Spleen (tissue), 13 donors: ENCODE measurements at places on chromosomes 11 and 22. TPM values are rescaled to one million over a fixed set of nuclear protein-coding genes. Genes with fewer than 3 reads are reported as not detected.

DNA sequence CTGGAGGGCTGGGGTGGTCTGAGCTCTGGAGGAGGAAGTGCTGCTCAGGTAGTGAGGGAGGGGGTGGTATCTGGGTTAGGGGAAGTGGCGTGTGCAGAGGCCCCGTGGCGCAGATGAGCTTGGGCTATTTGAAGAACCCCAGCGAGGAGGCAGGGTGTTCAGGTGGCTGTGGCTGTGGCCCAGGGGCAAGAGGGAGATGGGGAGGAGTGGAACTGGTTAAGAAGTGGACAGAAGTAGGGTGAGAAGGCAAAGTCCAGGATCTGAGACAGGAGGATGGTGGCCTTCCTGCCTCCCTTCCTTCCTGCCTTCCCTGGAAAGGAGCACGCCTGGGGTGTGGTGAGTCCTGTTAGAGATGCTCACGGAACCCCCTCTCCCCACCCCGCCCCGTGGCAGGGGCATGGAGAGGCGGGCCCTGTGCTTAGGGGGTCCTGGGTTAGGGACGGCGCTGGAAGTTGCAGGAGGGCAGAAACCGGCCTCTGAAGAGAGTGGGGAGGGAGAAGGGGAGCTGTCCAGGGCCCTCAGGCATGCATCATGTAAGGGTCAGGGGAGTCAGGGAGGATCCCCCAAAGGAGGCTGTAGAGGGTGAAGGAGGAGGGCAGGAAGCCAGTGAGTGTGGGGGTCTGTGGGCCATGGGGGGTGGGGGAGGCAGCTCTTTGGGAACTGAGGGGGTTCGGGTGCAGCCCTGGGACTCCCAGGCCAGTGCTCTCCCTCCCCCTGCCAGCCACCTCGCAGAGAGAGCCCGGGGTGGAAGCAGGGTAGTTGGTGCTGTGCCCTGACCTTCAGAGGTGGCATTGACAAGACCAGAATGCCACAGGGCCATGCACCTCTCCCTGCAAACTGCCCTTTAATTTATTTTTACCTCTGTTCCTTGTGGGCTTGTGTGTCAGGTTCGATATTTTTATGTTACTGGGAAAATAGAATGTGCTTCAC is 63.7 kb upstream of the PARVG start:
- DNase-seq, result peak; percentile 73

- DNase-seq, result no peak
These were observed 75.5 kb upstream of the CLDN5 start for GRCh38 chr22:19599626-19600243.

GRCh38 chr11:17554487-17554886 is 7.4 kb downstream of the OTOG start:
- peak; percentile 21 for DNase-seq

DNA sequence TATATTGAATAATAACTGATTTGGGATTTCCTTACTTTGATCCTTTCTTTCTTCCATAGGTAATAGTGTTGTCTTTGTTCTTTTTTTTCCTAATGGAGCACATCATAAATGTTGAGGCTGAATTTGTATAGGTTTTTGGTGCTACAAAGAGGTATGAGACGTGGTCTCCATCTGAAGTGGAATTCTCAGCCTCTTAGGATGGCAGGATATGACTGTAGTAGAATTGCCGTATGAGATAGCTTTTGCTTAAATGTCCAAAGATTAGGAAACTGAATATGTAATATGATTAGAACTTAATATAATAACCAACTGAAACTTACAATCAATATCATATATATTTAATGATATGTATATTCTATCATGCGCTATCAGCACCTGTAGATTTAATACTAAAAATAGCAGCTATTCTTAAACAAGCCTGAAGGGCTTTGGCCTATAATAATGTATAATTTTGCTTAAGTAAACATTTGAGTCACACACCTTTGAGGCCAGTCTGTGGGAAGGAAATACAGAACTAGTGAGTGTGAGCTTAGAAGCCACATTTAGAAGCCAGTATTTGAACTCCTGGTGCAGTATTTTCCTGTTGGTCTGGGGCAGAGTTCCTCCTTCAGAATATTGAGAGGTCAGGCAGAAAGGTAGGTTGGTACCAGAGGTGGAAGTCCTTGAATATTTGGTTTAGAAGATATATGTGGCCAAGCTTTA is 62.6 kb downstream of the SWAP70 start:
- no peak for DNase-seq

DNA sequence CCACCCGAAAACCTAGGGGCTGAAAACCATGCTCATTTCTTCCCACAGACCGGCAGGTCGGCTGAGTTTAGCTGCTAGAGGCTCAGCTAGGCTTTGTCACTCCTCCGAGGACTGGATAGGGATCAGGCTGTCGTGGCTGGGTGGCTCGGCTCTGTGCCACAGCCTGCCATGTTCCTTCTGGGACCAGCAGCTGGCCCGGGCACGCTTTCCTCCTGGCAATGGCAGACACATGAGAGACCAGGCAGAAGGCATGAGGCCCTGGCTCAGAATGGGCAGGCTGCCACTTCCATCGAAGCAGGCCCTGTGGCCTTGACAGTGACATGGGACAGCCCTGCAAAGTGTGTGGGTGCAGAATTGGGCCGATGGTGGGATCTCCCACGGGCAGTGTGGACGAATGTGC is 20.9 kb downstream of the PARVG start:
- DNase-seq, result no peak

- no peak for DNase-seq
These were observed 589.5 kb downstream of the OPCML start for GRCh38 chr11:132942611-132943356.

DNA sequence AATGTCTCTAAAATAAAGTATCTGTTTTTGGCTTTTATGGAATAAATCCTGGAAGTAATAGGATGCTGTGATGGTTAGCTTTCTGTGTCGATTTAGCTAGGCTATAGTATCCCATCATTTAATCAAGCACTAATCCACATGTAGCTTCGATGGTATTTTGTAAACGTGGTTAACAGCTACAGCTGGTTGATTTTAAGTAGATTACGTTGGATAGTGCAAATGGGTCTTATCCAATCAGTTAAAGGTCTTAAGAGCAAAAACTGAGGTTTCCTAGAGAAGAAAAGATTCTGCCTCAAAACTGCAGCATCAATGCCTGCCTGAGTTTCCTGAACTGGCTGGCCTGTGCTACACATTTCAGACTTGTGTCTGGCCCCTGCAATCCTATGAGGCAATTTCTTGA is 314.2 kb upstream of the SORL1-AS1 start:
- no peak for DNase-seq

DNA sequence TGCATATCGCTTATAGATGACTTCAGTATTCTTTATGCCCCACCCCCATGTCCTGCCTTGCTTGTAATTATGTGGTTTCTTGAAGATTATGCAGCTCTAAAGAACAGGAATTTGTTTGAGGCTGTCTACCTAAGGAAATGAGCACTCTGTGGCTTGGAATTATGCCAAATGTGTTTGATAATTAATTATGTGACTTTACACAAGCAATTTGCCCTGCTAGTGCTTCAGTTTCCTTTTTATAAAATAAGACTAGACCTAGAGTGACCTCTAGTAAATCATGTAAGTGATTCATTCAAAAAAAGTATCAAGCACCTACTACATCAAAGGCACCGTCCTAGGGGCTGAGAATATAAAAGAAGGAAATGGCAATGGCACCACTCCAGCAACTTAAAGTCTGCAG is 491.5 kb upstream of the KIRREL3 start:
- DNase-seq, result no peak

DNA sequence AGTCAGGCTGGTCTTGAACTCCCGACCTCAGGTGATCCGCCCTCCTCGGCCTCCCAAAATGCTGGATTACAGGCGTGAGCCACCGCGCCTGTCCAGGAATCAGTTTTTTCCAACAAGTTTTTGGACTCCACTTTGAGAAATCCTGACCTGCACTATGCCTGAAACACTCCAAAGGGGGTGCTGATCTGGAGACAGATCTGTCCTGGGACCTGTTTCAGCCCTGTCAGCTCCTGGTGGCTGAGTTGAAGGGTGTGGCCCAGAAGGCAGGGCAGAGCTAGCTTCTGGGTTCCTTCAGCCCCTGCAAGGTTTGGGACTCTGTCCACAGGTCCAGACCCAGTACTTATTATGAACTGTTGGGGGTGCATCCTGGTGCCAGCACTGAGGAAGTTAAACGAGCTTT is 1.2 kb downstream of the DNAJC4 start:
- DNase-seq, result no peak

DNA sequence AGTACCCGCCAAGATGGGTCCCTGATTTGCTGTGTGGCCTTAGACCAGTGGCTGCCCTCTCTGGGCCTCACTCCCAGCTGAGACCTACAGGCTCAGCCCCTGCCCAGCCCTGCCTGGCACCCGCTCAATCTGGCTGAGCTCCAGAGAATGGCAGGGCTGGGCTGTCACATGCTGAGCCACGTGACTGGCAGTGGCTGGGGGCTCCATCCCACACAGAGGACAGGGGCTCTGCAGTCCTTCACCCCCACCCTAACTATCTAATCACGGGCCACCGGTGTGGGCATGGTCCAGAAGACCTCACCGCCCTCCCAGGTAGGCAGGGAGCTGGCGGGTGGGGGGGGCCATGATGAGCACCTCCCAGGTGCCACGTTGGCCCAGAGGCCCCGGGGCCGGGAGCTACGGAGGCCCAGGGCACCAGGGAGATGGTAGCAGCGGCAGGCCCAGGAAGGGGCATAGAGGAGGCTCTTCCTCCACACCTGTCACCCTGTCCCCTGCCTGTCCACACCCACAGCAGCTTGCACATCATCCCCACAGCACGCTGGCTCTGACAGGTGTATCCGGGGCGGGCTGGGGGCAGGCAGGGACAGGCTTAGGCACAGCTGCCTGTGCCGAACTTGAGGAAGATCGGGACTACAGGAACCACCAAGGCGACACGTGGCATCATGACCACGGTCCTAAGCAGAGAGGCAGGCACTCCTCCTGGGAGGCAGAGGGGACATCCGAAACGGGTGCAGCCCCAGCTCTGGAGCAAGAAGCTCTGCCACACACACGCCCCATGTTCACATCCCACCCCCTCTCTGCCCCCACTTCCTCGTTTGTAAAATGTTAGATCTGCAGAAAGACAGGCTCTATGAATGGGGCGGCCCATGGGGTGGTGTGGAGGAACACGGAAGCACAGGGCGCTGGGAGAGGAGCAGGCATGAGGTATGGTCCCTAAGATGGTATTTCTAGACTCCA is 1.5 kb upstream of the ALDH3B1 start:
- peak; percentile 89 for DNase-seq

DNA sequence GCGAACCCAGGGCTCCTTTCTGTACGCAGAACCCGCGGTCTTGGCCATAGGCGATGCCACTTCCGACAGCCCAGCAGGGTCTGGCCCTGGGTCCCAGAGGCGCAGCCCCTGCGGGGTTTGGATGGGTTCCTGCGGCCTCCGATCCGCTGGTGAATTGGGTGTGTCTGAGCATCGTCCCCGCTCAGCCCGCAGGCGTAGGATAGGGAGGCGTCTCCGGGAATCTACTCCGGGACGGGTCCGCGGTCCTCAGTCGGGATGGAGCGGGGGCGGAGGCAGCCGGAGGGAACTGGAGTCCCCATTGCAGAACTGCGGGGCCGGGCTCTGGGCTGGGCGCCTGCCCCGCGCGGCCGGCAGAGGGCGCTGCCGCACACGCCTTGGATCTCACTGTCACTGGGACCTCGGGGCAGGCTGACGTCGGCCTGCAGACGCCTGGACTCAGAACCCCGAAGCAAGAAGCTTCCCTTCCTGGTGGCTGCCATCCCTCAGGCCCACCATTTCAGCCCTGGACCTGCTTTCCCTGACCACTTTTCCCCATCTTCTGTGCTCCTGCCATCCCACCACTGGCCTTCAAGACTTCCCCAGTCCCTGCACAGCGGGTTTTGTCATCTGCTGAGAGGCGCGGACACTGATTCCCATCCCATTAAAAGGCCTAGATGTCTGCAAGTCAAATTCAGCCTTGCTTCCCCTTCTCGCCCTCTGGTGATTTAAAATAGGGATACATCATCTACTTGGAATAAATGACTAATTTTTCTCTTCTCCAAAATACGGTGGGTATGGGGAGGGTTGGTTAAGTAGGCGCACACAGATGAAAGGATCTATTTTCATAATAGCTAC is 38.3 kb upstream of the CREB3L1 start:
- DNase-seq, result peak; percentile 96

GRCh38 chr22:38513063-38513462 is 7.0 kb upstream of the DDX17 start:
- peak; percentile 77 for DNase-seq

DNA sequence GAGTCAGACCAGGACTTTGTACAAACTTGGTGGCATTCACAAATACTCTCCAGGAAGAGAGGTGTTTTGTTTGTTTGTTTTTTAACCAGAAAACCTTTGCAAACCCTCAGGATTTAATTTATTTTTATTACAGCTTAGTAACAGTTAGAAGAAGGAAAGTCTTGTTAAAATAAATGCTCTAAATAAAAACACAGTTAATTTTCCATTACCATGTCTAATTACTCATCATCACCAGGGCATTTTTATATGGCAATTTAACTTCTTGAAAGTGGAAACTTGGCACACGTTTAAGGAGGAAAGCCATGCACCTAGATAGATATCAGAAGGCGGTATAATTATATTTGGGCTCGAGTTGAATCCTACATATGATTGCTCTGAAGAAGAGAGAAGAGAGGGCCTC is 7.4 kb downstream of the BARX2 start:
- no peak for DNase-seq

GRCh38 chr11:35334385-35335090 is 84.8 kb downstream of the SLC1A2 start:
- no peak for DNase-seq

GRCh38 chr11:61447601-61448551 is 18.0 kb downstream of the SDHAF2 start:
- no peak for DNase-seq

DNA sequence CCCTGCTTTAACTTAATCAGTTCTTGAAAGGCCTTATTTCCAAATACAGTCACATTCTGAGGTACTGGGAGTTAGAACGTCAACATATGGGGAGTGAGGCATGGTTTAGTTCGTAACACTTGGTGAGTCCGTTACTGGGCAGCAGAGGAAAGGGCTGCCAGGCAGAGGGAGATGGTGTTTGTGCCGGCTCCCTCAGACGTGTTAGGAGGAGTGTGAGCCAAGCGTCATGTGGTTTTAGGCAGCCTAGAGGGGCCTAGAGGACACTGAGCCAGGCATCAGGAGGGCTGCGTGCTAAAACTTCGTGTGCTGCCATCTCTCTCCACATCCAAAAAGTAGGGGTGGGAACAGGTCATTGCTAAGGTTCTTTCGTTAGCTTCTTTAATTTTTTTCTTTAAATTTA is 10.2 kb downstream of the BCR start:
- no peak for DNase-seq

APOL2 gene
- 56.2 TPM for total RNA-seq

DNA sequence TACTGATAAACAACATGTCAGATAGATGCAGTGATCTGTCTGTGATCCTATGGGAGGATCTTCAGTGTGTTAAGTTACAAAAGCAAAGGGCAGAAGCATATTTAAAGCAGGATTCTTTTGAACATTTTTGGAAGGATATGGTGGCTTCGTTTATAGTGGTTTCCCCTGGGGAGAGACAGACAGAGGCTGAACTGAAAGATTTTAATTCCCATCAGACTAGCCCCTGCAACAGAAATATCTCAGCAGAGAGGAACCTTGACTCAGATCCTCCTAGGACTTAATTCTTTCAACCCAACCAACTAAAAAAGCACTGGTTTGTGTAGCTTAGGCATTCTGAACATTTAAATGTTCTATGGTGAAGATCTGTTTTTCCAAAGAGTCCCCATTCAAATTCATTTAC is 5.7 kb downstream of the CLTCL1 start:
- DNase-seq, result no peak
